ENCODE measurements at places on chromosomes 13 and 19.

DNA sequence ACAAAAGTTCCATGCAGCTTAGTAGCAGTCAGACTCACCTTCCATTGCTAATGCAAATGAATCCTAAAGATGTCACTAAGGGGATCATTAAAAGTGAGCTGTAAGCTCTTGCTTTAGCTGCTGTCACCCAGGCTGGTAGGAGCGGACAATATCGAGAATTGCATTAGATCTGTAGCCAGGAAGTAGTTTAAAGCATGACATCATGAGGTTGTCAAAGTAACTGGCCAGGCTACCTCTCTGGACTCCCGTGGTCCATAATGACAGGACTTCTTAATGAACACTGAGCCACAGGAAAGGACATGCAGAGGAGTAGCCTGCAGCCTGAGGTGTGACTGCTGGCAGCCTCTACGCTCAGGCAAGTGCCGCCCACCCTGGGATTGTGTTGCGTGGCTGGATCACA, 522.3 kb upstream of the NBEA start:
- DNase-seq, result no peak
- H3K27ac ChIP-seq, result no peak overlapping the region
- no peaks in the 10 kb centered on the region for H3K4me1 ChIP-seq
- H3K36me3 ChIP-seq, result no peaks in the 10 kb centered on the region

DNA sequence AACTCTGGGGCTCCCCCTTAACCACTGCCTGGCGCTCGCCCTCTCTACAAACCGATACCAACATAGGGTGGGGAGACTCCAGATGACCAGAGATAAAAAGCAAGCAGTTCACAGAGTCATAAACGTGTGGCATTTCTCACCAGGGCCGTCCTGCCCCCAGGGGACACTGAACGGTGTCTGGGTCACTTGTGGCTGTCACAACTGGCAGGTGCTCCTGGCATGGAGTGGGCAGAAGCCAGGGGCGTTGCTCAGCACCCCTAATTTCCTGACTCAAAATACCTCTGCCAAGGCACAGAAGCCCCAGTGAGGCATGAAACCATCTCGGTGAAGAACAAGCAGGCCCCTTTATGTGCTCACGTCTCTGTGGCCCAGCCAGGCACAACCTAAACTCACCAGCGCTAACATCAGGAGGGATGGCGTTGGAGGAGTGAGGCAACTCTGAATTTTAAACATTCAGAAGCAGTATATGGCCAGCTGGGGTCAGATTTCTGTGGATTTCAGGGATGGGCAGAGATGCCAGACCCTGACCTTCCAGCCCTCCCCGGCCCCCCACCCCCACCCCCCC, 1.8 kb downstream of the PIP5K1C start:
- H3K27me3 ChIP-seq, result no peaks in the 10 kb centered on the region
- H3K4me1 ChIP-seq, result peaks cover 44% of the 10 kb centered on the region
- H3K27ac ChIP-seq, result peak overlapping the region; percentile 77

DNA sequence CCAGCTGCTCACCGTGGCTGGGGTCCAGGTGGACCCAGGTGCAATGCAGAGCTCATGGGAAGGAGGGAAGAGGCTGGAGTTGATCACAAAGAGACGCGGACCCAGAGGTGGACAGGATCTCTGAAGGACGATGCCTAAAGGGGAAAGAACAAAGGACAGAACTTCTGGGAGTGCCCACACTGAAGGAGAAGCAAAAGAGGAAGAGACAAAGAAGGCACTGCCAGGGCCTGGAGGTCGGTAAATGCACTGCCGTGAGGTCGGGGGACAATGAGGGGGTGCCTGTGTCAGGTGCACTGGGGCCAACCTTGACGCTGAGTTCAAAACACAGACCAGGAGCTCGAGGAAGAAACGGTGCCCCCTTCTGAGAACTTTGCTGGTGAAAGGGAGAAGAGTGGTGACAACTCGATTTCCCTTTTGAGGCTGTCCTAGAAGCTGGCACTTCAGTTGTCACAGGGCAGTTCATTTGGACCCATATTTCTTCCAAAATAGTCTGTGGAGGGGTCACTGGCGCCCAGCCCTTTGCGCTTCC, 55.6 kb downstream of the GJA3 start:
- no peak overlapping the region for H3K27ac ChIP-seq
- DNase-seq, result no peak
- H3K4me3 ChIP-seq, result no peak overlapping the region
- no peaks in the 10 kb centered on the region for H3K4me1 ChIP-seq

DNA sequence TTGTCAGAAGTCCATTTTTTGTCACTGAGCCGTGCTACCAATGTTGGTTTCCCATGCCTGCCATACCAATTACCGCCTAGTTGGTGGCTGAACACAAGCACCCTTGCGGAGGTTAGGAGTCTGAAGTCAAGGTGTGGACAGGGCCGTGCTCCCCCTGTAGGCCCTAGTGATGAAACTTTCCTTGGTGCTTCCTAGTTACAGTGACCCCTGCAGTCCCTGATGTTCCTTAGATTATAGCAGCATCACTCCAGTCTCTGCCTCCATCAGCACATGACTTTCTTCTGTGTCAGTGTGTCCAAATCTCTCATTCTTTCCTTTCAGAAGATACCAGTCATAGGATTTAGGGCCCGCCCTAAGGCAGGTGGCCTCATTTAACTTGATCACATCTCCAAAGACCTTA, 99.0 kb downstream of the MYO16 start:
- no peak overlapping the region for H3K4me3 ChIP-seq
- no peak overlapping the region for H3K27ac ChIP-seq
- no peak for DNase-seq
- H3K27me3 ChIP-seq, result no peaks in the 10 kb centered on the region

- H3K4me1 ChIP-seq, result no peaks in the 10 kb centered on the region
- H3K36me3 ChIP-seq, result no peaks in the 10 kb centered on the region
- no peak overlapping the region for H3K27ac ChIP-seq
- H3K4me3 ChIP-seq, result no peak overlapping the region
- no peak for DNase-seq
- H3K27me3 ChIP-seq, result no peaks in the 10 kb centered on the region
Observed at GRCh38 chr13:54750521-54750920, 1721.9 kb downstream of the OLFM4 start.

DNA sequence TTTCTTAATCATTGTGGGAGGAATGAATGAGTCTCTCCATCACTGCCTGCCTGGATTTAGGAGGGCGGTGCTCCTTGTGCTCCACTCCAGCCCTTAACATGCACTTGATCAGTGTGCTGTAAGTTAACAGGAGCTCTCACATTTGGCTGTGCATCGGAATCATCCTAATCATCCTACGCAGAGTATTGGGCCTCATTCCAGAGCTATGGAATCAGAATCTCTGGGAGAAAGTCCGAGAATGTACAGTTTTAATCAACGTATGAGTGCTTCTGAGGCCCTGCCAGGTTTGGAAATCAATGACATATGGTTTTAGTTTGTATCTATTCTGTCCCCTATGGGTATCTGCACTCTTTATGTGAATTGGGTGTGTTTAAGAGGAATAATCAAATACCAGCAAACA, 34.9 kb upstream of the DCLK1 start:
- H3K36me3 ChIP-seq, result no peaks in the 10 kb centered on the region
- no peak overlapping the region for H3K27ac ChIP-seq
- H3K4me3 ChIP-seq, result no peak overlapping the region

DNA sequence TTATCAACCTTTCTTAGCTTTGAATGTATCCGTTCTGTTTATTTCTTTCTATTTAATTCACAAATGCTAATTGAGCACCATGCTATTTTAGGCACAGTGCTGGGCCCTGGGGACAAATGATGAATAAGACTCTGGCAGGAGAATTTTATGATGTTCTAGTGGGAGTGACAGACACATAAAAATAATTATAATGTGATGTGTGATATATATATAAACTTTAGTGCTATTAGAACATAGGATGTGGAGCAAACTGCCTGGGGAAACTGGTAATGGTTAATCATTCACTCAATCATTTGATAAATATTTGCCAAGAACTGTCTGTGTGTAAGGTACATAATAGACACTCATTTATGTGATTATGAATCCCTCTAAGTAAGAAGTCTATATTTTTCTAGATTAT, 50.7 kb upstream of the FRY start:
- H3K4me3 ChIP-seq, result no peak overlapping the region
- no peak for DNase-seq
- no peak overlapping the region for H3K27ac ChIP-seq
- H3K36me3 ChIP-seq, result no peaks in the 10 kb centered on the region
- H3K27me3 ChIP-seq, result peaks cover 10% of the 10 kb centered on the region

DNA sequence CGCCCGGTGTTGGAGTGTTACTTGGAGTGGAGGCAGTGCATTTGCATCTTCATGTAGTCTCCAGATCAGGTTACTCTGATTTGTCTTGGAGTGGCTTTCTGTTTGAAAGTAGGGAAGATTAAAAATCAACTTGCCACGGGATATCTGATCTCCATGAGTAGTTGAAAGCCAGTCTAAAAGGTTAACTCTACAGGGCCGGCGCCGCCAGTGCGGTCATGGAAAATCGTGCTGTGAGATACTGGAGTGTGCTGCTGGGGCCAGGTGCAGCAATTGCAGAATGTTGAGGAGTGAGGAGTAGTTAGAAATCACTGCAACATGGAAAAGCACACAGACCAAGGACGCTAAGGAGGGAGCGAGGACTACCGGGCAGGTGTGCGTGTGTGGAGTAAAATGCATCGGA, 175.0 kb downstream of the STK24 start:
- H3K4me1 ChIP-seq, result no peaks in the 10 kb centered on the region
- H3K36me3 ChIP-seq, result peaks cover 2% of the 10 kb centered on the region
- no peak overlapping the region for H3K27ac ChIP-seq
- no peak overlapping the region for H3K4me3 ChIP-seq
- peaks cover 33% of the 10 kb centered on the region for H3K27me3 ChIP-seq

DNA sequence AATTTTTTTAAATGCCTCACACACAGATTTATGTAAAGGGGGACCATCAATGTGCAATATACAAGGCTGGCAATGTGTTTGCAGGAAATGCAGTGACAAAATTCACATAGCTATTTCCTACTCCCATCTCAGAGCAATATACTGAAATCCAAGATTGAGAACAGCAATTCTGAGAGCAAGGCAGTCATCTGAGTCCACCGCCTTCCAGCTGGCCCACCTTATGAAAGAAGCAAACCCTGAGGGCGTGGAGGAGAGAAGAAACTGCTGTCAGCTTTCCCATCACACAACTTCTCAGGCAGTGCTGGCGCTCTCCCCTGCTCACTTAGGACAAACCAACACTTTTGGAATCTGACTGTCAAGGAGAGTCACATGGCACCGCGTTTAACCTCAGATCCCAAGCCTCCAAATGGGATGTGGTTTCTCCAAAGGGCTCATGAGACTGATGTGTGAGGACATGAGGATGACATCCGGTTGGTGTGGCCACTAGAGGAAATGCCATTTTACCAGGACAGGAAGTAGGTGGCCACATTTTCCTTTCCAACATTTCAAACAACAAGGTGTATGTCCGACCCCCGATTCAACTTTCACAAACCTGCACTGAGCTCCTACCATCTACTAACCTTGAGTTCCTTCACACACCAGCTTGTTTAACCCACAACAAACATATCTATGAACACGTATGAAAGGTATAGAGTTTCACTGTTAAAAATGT, 3.7 kb upstream of the DOCK9 start:
- H3K4me3 ChIP-seq, result no peak overlapping the region
- no peak for DNase-seq
- peaks cover 58% of the 10 kb centered on the region for H3K4me1 ChIP-seq
- no peak overlapping the region for H3K27ac ChIP-seq
- H3K27me3 ChIP-seq, result no peaks in the 10 kb centered on the region

GRCh38 chr13:35472323-35472881, 4.1 kb downstream of the MAB21L1 start:
- H3K4me1 ChIP-seq, result no peaks in the 10 kb centered on the region
- H3K36me3 ChIP-seq, result no peaks in the 10 kb centered on the region
- no peak for DNase-seq
- no peak overlapping the region for H3K27ac ChIP-seq
- H3K27me3 ChIP-seq, result peaks cover 43% of the 10 kb centered on the region

GRCh38 chr13:99522298-99522697, 21.0 kb downstream of the TM9SF2 start:
- H3K27ac ChIP-seq, result no peak overlapping the region
- H3K4me3 ChIP-seq, result no peak overlapping the region
- H3K4me1 ChIP-seq, result peaks cover 35% of the 10 kb centered on the region
- DNase-seq, result no peak
- H3K36me3 ChIP-seq, result peaks cover 54% of the 10 kb centered on the region
- H3K27me3 ChIP-seq, result no peaks in the 10 kb centered on the region

GRCh38 chr19:10878253-10878652, 6.9 kb downstream of the CARM1 start:
- no peak for DNase-seq
- H3K4me3 ChIP-seq, result no peak overlapping the region
- no peak overlapping the region for H3K27ac ChIP-seq
- H3K27me3 ChIP-seq, result no peaks in the 10 kb centered on the region
- H3K4me1 ChIP-seq, result peaks cover 22% of the 10 kb centered on the region

DNA sequence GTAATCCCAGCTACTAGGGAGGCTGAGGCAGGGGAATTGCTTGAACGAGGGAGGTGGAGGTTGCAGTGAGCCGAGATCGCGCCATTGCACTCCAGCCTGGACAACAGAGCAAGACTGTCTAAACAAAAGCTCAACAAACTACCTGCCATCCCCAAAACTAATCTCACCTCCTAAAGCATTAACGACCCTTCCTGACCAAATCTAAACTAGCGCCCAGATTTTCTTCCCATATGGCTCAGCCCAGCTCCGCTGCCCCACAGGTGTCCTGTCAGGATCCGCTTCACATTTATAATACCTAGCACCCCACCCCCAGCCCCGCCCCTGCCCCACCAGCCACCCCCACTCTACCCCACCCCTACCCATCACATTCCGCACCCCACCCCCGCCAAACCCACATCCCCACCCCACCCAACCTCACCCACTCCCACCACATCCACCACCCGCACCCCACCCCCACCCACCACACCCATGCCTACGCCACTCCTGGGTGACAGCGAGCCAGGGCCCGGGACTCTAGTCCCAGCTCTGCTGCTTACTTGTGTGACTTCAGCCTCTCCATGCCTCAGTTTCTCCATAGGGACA, 599 bp downstream of the C19orf12 start:
- peak overlapping the region; percentile 92 for H3K27ac ChIP-seq
- H3K36me3 ChIP-seq, result peaks cover 25% of the 10 kb centered on the region
- DNase-seq, result no peak
- no peaks in the 10 kb centered on the region for H3K27me3 ChIP-seq
- H3K4me3 ChIP-seq, result peak overlapping the region; percentile 76
- peaks cover 65% of the 10 kb centered on the region for H3K4me1 ChIP-seq

GRCh38 chr13:50732712-50733111, 110.8 kb downstream of the DLEU7 start:
- peaks cover 7% of the 10 kb centered on the region for H3K4me1 ChIP-seq
- peaks cover 10% of the 10 kb centered on the region for H3K27me3 ChIP-seq
- no peak overlapping the region for H3K27ac ChIP-seq
- no peak for DNase-seq

- H3K27ac ChIP-seq, result no peak overlapping the region
- H3K4me3 ChIP-seq, result no peak overlapping the region
- H3K27me3 ChIP-seq, result peaks cover 10% of the 10 kb centered on the region
Observed at GRCh38 chr13:45752510-45752909, 50.4 kb downstream of the CBY2 start.

DNA sequence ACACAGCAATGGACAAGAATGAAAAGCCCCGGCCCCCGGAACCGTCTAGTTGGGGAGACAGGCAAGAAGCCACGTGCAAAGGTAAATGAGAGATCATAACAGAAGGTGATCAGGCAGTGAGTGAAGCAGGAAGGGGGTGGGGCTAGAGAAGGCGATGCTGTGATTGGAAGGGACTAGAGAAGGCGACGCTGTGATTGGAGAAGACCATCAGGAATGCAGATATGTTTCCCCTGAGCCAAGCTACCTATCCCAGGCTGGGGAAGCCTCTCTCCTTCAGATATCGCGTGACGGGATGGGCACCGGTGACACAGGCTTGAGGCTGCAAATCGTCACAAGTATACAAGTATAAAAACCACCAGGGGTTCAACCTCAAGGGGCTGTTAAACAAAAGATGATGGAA, 21.8 kb downstream of the DCAF15 start:
- peak overlapping the region; percentile 68 for H3K27ac ChIP-seq
- DNase-seq, result no peak
- peaks cover 16% of the 10 kb centered on the region for H3K4me1 ChIP-seq
- peaks cover 19% of the 10 kb centered on the region for H3K36me3 ChIP-seq
- no peaks in the 10 kb centered on the region for H3K27me3 ChIP-seq
- no peak overlapping the region for H3K4me3 ChIP-seq
